CD4-positive, alpha-beta memory T cell (primary cell): ENCODE measurements at places on chromosomes 7 and 10. TPM values are rescaled to one million over a fixed set of nuclear protein-coding genes. Genes with fewer than 3 reads are reported as not detected.

DNA sequence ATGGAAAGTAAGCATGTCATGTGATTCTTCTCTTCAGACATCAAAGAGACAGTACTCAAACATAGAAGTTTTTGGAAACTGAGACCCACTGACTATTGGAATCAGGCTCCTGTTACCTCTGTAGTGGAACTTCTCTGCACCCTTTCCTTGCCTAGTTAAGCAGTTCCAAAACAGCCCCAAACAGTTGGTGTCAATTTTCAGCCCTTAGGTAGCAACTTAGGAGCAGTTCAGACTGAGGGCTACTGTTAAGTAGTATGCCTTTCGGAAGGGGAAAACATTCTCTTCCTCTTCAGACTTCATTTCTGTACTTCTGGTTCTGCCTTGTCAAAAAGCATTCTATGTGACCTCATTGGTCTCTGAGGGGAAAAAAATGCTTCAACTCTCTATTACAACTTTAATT is 85.7 kb downstream of the ZNF277 start:
- H3K36me3 ChIP-seq: no peaks in the 10 kb centered on the region
- H3K4me1 ChIP-seq: no peaks in the 10 kb centered on the region
- H3K27me3 ChIP-seq: no peaks in the 10 kb centered on the region
- no peak for DNase-seq
- no peak overlapping the region for H3K27ac ChIP-seq
- no peak overlapping the region for H3K4me3 ChIP-seq

- H3K4me1 ChIP-seq: no peaks in the 10 kb centered on the region
- H3K27ac ChIP-seq: no peak overlapping the region
- H3K27me3 ChIP-seq: no peaks in the 10 kb centered on the region
- no peak for DNase-seq
These were observed 72.5 kb downstream of the BBS9 start for GRCh38 chr7:33201821-33202220.

- no peak overlapping the region for H3K27ac ChIP-seq
- H3K36me3 ChIP-seq: no peaks in the 10 kb centered on the region
- H3K27me3 ChIP-seq: no peaks in the 10 kb centered on the region
- H3K4me1 ChIP-seq: peaks cover 39% of the 10 kb centered on the region
- DNase-seq: no peak
These were observed 2.5 kb downstream of the NUDT5 start for GRCh38 chr10:12193193-12193592.

MNX1 gene
- not detected for total RNA-seq
